Activated CD4-positive, alpha-beta memory T cell treated with anti-CD3 and anti-CD28 coated beads, Interleukin-2, amount 10 ng/mL, durations not matched to agents 7 days and 5 days (primary cell): ENCODE measurements at places on chromosomes 1 and 21.
A peak's percentile ranks its signal among the peaks of the same experiment; 100 is the strongest.

DNA sequence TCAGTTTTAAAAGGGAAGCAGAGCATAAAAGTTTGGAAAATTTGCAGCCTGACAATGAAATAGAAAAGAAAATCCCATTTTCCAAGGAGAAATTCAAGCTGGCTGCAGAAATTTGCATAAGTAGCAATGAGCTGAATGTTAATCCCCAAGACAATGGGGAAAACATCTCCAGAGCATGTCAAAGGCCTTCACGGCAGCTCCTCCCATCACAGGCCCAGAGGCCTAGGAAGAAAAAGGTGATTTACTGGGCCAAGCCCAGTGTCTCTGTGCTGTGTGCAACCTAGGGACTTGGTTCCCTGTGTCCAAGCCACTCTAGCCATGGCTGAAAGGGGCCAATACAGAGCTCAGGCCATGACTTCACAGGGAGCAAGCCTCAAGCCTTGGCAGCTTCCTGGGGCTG, 26.1 kb downstream of the KRTAP20-3 start:
- H3K4me3 ChIP-seq: no peak overlapping the region
- no peaks in the 10 kb centered on the region for H3K4me1 ChIP-seq
- H3K27ac ChIP-seq: no peak overlapping the region
- H3K36me3 ChIP-seq: no peaks in the 10 kb centered on the region
- no peak for DNase-seq

- no peaks in the 10 kb centered on the region for H3K27me3 ChIP-seq
- H3K4me3 ChIP-seq: no peak overlapping the region
- H3K27ac ChIP-seq: no peak overlapping the region
- no peak for DNase-seq
- H3K4me1 ChIP-seq: no peaks in the 10 kb centered on the region
Observed at GRCh38 chr1:165109013-165109412, 247.5 kb downstream of the LMX1A start.

DNA sequence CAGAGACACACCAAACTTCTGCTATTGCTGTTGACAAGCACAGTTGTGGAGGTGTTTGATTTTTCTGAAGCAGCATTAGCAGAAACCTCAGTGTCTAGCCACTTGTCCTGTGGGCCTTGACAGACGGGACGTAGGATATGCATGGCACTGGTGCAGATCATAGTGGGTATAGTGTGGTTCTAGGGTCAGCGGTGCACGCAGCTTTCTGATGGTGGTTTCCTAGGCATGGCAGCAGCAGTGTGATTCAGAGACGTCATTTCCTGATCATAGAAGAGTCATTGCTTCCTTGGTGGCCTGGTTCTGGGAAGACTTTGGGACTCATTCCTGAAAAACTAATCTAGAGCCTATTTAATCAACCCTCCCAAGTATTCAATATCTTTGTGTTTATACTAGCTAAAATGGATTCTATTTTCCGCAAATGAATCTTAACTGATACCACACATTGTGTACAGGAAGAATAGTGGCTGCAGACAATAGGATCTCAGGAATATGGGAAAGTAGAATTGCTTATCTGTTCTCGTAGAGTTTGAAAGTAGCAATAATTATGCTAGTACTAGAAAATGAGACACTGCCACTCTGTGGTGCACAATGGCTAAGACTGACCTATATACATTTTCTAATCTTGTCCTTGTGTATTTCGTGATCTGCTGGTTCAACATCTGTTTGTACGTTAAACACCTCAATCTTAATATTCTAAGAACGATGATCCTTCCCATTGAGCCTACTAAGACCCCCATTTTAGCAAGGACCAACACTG, 2.8 kb upstream of the USP1 start:
- peaks cover 16% of the 10 kb centered on the region for H3K36me3 ChIP-seq
- no peak overlapping the region for H3K27ac ChIP-seq
- peaks cover 19% of the 10 kb centered on the region for H3K4me1 ChIP-seq
- no peak for DNase-seq
- no peaks in the 10 kb centered on the region for H3K27me3 ChIP-seq

GRCh38 chr1:151024540-151025146, 11.7 kb upstream of the BNIPL start:
- peak overlapping the region; percentile 18 for H3K4me3 ChIP-seq
- peak overlapping the region; percentile 62 for H3K27ac ChIP-seq
- peaks cover 6% of the 10 kb centered on the region for H3K4me1 ChIP-seq
- peak; percentile 87 for DNase-seq
